Retinal pigment epithelial cell (primary cell): ENCODE measurements at places on chromosomes 1 and 21.

GRCh38 chr1:71270394-71270915 lies 189.6 kb upstream of the ZRANB2 start:
- DNase-seq, result no peak

DNA sequence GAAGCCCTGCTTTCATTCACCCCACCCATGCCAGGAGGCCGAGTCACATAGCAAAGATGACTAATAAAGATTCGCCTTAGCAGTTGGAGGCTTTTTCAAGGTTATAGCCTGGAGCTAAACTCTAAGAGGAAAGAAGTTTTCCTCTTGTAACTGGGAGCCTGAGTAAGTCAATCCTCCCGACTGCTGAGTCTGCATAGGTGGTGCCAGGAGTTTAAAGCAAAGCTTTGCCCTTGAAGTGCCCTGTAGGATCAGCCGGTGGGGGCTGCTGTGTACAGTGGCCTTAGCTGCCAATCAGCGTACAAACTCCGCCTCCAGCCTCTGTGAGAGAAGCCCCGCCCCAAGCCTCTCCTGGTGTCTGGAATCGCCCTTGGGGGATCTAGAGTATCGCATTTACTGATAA lies 147.5 kb upstream of the SPATA6 start:
- DNase-seq, result peak; percentile 73

GRCh38 chr1:215226757-215227156 lies 144.2 kb downstream of the KCNK2 start:
- DNase-seq, result no peak

DNA sequence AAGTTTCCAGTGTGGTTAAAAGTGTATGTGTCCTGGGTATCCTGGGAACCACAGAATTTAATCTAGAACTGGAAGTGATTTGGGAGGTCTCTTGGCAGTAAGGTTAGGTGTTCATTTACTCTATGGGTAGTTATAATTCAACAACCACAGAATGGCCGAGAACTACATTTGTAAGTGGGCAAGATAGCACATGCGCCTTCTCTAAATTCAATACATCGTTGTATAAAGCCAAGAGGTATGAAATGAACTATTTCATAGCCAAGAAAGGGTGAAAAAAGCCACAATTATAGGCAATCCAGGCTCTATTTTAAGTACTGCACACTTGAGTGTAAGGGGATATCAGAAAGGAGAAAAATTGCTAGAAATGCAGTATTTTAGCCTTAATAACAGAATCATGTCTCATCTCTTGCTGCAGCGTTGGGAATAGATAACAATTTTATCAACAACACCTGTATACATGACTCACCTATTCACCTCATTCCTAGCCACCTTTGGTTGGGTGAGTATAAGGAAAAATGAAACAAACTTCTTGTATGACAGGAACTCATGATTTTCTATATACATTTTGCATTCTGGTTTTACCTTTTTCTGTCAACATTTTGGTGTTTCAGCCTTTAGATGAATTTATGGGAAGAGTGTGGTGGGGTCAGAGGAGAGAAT lies 4.5 kb downstream of the SDCCAG8 start:
- no peak for DNase-seq

- DNase-seq, result no peak
Measured at GRCh38 chr1:21725748-21726392, 56.7 kb upstream of the RAP1GAP start.

GRCh38 chr1:19057784-19058475 lies 101.5 kb upstream of the IFFO2 start:
- DNase-seq, result no peak

DNA sequence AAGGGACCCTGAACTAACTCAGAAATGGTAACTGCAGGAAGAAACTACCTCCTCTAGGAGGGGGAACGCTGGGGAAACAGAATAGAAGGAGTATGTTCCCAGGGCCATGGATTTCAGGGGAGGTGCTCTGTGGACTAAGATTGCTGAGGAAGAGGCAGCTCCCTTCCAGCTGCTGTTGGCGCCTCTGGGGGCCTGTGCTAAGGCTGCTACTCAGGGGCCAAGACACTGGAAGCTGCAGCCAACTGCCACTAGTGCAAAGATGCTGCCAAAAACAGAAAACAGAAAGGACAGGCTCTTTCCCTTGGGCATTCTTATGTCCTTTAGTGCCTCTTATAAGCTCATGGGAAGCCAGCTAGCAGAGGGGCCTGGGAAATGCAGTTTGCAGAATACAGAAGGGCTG lies 58.0 kb upstream of the SGIP1 start:
- no peak for DNase-seq

GRCh38 chr1:5265438-5266075 lies 611.1 kb downstream of the AJAP1 start:
- no peak for DNase-seq

DNA sequence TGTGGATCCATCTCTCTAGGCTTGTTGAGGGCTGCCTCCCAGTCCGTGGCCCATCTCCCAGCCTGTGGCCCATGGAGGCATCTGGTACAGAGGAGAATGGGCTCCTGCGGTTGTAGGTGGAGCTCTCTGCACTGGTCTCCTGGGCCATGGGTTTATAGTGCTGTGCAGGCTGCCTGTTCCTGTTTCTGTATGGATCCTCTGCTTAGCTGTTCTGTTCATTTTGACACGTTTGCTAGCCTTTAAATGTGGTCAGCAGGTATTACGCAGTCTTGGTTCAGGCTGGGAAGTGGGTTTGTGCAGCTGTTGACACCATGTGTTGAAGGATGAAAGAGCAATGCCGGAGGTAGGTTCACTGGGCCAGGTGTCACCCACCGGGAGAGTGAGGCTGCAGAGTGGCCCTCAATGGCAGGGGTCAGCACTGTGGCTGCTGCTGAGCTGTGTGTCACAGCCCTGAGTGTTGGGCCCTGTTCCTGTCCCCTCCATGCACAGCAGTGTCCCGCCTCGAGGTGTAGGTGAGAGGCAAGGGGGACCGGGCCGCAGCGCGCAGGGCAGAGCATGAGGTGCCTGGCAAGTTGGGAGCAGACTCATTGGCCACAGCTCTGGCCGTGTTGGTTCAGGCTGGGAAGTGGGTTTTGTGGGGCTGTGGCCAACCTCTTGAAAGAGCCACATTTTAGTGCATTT lies 39.0 kb downstream of the SNAP47 start:
- DNase-seq, result no peak

DNA sequence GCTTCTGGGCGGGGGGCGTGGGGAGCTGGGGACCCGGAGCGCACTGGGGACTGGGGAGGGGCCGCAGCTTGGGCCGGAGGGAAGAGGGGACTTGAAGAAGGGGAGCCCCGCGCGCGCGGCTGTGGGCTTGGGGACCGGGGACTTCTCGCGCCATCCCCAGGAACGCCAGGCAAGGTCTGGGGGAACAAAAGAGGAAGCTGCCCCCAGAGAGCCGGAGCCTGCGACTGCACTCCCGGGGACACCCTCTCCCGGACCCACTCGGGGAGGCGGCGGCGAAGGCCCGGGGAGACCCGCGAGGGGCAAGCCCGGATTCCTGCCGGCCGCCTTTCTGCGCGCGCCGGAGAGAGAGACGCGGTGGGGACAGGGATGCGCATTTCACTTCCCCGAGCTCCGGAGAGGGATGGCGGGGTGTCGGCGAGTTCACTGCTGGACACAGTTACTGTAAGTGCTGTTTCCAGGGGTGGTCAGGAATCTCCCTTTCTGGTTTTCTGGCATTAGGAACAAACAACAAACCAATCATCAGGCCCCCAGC lies 732 bp downstream of the ABCG1 start:
- no peak for DNase-seq

GRCh38 chr1:8879464-8879921 lies 1.0 kb upstream of the ENO1 start:
- DNase-seq, result no peak

DNA sequence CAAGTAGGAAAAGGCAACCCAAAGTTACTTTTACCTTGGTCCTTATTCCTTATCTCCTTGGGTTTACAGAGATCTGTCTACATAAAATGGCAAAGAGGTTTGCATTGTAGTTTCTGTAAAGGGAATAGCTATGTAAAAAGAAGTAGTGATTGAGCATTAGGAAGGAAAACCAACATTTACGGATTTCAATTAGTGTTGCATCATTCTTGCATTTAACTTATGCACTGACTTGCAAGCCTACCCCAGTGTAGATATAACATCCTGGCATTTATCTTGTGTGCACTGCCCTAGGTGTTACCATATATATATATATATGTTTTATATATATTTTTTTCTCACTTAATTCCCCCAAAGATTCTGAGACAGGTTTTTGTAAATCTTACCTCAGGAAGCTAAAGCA lies 3.7 kb upstream of the LEPR start:
- no peak for DNase-seq

DNA sequence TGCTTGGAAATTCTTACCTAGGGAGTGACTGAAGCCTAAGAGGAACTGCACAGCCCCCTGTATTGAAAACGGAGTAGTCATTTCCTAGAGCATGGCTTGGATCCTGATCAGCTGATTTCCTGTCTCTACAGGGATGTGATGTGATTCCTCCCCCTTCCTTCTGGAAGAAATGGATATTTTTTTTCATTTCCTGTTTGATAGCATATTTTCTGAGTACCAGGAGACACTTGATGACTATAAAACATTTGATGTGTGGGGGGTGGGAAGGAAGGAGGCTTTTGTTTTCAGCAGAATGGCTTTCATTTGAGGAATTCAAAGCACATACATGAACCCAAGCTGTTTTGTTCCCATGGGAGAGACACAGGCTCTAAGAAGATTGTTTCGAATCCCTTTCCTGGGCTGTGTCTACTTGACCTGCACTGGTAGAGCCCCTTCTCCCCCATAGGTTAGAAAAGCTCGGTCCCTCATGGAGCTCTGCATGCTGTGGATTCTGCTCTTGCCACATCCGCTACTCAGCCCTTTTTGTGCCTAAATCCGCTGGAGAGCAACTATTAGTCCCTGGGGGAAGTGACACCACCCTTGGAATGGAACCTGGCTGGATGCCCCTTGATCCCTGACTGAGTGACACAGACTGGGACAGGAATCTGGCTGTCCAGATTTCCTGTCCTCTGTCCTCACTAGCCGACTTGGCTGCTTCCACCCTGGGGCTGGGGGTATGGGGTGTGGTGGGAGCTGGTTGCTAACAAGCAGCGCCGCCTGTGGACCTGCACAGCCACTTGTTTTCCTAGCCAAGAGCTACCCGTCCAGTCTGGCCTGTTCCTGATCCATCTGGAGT lies 71.8 kb upstream of the MACF1 start:
- DNase-seq, result no peak

GRCh38 chr1:30819244-30819571 lies 61.6 kb upstream of the LAPTM5 start:
- no peak for DNase-seq

DNA sequence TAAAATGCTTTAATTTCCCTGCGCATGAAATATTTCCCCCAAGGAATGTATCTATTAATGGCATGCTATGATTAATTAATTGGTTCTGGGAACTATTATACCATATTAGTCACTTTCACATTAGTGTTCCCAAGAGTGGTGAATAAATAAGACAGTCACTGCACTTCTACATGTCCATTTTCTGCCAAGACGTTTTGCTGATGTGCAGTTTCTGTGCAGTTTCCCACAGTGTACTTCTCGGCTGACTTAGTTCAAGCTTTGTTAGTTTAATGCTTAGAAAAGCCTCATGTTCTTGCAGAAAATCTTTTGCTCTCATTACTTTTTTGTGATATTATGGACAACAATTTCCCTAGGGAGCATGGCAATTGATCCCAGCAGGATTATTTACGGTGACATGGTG lies 1014.5 kb downstream of the BRINP3 start:
- DNase-seq, result no peak

- no peak for DNase-seq
Measured at GRCh38 chr21:45867041-45867666, 114.4 kb upstream of the COL6A1 start.

- no peak for DNase-seq
Measured at GRCh38 chr1:34776911-34777310, 4.1 kb upstream of the GJB3 start.

DNA sequence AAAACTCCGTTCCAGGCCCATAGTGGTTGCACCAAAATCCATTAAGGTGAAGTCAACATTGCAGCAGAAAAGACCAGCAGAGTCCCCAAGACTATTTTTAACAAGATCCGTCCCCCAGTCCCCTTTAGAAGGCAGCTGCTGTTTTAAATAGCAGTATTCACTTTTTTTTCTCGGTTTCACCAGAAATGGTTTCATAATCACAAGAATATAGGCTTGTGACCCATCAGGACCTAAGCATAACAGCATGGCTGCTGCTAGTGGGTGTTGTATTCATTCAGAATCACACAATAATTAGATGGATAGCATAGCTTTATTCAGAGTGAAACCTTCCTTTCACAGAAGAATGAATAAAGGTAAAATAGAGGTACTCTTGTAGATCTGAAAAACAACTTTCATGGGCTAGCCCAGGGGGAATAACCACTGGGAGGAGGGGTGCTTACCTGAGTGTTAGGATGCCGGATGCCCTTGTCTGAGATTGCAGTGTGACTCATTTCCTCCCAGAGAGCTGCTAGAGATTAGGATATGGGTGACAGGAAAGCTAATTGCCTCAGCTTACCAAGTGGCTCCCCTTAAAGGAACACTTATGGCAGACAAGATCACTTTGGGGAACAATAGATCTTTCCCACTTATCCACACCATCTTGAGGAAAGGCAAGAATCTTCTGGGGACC lies 35.0 kb downstream of the ACKR1 start:
- DNase-seq, result no peak

- no peak for DNase-seq
Measured at GRCh38 chr1:155396874-155397476, 76.3 kb downstream of the RUSC1 start.

DNA sequence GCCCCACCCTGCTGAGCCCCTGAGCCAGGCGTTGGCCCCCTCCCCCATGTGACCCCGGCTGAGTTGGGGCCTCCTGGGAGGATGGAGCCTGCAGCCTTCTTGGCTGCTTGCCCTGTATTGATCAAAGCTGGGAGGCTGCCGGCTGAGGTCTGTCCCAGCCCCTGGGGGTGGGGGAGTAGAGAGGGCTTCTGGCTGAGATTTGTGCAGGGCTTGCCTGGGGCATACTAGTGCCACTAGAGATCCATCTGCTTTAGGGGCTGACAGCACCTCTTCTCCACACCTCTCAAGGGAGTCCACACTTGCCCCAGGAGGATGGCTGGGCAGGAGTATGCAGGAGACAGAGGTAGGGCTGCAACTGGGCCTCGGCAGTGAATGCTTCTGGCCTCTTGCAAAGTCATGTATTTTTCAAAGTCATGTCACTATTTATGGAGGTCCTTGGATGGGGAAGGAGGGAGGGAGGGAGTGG lies 53.6 kb upstream of the SSBP3 start:
- DNase-seq, result no peak
